Right ventricle myocardium superior (tissue), 1 donor: ENCODE measurements at places on chromosomes 11 and 22. TPM values are rescaled to one million over a fixed set of nuclear protein-coding genes. Genes with fewer than 3 reads are reported as not detected.
A peak's percentile ranks its signal among the peaks of the same experiment; 100 is the strongest.

- no peak for DNase-seq
These were observed 77.5 kb downstream of the ZBTB16 start for GRCh38 chr11:114136686-114137640.

The ROM1 gene
- 1.5 TPM for total RNA-seq

DNA sequence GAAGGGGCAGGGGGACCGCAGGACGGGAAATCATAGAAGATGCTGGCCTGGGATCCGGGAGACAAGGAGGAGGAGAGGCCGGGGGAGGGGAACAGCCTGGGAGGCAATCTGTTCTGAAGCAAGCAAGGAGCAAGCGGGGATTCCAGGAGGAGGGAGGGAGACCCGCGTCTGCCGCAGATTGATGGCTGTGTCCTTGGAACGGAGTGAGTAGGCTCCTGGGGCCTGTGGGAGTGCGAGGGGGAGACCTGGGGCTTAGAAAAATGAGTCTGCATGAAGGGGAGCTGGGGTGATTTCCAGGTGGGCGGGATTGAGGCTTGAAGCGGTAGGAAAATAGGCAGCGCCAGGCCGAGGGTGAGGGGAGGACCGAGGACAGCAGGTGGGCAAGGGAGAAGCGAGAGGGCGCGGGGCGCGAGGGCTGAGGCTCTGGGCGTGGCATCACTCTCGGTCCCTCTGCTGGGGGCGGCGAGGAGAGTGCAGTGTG is 1.6 kb upstream of the LRRC55 start:
- DNase-seq = no peak

GRCh38 chr11:121236115-121237001 is 56.2 kb upstream of the SC5D start:
- no peak for DNase-seq

DNA sequence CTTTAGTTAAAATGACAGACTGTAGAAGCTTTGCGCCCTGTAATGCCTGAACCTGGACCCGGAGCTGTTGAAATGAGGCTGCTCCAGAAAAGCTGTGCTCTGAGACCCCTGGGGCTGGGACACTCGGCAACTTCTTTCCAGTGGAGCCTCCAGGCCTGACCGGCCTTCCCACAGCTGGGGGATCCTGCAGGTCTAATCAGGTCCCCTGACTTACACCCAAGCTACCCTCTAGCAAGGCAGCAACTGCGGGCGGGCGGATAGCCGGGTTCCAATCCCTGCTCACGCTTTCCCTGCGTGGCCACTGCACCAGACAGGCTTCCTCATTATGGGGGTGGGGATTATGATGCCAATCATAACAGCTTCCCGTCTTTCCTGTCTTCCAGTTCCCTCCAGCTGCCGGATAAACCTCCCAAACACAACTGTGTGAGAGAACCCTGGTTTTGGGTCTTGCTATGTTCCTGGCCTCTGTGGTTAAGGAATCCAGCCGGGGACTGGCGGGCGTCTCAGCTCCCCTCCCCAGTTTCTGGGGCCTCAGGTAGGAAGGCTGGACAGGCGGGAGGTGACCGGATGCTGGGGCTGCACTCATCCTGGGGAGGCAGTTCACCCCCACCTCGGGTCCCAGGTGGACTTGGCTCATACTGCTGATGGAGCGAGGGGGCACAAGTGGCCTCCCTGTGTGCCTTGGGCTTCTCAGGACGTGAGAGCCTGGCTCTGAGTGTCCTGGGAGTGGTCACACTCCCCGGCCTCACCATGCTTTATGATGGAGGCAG is 38.6 kb downstream of the PARVG start:
- no peak for DNase-seq

- DNase-seq = no peak
These were observed 3.0 kb downstream of the C11orf52 start for GRCh38 chr11:111921541-111922230.

DNA sequence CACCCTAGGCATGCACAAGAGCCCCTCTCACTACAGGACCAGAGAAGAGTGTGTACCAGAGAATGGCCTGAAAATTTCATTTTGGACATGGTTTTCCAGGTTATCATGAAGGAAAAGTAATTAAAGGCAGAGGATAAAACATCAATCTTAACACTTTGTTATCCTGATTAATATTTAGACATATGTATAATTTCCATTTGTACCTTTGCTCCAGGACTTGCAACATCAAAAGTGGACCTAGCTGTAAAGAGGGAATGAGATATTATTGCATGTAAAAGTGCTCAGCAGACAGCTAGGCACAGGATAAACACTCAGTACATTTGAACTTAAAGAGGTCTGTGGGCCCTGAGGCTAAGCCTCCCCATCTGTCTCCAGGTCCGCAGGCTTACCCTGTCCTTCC is 2.0 kb upstream of the SCN4B start:
- no peak for DNase-seq

DNA sequence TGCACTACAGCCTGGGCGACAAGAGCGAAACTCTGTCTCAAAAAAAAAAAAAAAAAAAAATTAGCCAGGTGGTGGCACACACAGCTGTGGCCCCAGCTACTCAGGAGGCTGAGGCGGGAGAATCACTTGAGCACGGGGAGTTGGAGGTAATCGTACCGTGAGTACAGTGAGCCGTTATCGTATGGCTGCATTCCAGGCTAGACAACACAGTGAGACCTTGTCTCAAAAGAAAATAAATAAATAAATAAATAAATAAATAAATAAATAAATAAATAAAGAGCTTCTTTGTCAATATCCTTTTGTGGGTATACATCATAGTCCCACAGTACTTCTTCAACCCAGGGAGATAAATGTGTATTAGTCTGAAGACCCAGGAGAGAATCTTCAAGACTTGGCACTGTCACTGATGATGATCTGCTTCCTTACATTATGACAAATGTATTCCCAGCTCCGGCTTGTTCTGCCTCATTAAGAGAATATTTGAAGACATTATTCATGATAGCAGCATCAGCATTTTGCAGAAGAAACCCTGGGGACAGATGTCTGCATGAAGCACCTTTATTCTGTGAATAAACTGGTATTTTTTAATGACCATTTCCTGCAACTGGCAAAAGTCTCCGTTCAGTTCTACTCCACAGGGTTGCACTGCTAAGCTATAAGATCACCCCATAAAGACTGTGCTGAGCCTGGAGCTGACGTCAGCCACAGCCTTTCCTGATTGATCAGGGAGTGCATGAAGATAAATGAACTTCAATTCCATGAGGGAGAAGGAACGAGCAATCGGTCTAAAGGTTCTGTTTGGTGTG is 1.6 kb upstream of the ACY3 start:
- no peak for DNase-seq

The OR56A4 gene
- not detected for total RNA-seq

GRCh38 chr22:40404251-40405177 is 34.1 kb downstream of the SGSM3 start:
- no peak for DNase-seq

- no peak for DNase-seq
These were observed 45.7 kb downstream of the TXN2 start for GRCh38 chr22:36435516-36436415.

DNA sequence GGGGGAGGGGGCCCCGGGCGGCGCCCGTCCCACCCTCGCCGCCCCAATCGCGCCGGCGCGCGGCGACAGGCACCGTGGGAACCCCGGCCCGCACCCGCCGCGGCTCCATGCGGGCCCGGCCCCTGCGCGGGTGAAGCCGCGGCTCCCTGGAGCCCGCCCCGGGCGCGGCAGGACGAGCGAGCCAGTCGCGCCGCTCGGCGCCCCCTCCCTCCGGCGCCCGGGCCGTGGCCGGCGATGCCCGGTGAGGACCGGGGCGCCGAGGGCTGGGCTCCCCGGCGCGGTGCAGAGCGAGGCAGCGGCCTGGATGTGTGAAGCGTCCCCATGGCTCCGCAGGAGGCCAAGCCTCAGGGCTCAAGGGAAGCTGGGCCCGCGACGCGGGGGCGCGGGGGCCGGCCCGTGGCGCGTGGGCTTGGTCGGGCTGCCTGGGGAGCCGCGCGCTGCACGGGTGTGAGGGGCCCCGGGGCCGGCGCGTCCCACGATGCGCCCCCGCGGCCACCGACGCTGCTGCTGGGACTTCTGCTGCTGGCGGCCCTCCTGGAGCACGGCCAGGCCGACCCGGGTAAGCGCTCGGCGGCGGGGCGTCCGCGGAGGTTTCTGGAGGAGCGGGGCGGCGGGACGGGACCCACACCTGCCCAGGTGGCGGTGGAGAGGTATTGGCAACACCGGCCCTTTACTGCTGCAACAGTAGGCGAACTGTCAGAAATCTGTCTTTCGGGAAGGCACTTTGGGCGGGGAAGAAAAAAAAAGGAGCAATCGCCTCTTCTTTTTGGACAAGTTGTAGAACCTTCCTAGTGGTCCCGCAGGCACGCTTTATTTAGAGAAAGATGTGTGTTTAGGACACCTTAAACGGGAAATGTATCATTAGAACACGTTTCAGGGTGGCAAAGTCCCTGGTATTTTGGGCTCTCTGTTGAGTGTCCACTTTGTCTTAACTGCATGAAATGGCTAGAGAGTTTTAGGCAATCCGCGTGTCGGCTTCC is 119.4 kb downstream of the HIPK3 start:
- no peak for DNase-seq

- DNase-seq = peak; percentile 20
These were observed 21.2 kb downstream of the MUC5AC start for GRCh38 chr11:1178906-1179305.

GRCh38 chr11:120594746-120595145 is 83.2 kb downstream of the GRIK4 start:
- DNase-seq = no peak

- DNase-seq = no peak
These were observed 11.5 kb downstream of the ANO1 start for GRCh38 chr11:70089631-70090030.

The PKDREJ gene
- 0.05 TPM for total RNA-seq

The POU2AF1 gene
- 0.27 TPM for total RNA-seq
